ENCODE measurements at places on chromosomes 5 and 9.

DNA sequence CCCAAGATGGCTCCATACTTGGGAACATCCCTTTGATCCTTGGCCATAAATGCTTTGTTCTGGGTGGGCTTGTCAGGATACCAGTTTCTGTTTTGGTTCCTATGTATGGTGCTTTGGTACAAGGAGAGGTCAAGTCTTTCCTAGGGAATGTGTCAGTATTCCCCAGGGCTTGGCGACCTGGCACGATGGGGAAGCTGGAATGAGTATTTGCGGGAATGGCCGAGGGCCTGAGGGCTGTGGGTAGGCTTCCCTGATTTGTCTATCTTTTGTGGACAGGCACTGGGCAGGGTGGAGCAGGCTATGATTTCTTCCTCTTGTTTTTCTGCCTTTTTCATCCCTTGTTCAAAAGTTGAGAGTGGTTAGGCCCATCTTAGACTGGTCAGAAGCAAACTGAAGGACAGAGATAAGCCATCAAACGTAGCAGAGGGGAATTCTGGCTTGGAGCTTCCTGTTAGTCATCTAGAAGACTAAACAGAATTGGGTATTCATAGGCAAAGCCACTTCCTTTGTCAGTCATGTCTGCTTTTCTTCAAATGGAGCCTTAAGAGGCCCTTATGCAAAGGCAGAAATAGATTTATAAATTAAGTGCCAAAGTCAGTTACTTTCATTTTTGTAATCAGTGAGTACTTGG lies 13.7 kb downstream of the DOCK2 start:
- DNase-seq = no peak

GRCh38 chr5:43190755-43191603 lies 1.0 kb upstream of the NIM1K start:
- DNase-seq = no peak

- DNase-seq = no peak
Observed at GRCh38 chr5:180090769-180091546, 19.4 kb upstream of the RNF130 start.

DNA sequence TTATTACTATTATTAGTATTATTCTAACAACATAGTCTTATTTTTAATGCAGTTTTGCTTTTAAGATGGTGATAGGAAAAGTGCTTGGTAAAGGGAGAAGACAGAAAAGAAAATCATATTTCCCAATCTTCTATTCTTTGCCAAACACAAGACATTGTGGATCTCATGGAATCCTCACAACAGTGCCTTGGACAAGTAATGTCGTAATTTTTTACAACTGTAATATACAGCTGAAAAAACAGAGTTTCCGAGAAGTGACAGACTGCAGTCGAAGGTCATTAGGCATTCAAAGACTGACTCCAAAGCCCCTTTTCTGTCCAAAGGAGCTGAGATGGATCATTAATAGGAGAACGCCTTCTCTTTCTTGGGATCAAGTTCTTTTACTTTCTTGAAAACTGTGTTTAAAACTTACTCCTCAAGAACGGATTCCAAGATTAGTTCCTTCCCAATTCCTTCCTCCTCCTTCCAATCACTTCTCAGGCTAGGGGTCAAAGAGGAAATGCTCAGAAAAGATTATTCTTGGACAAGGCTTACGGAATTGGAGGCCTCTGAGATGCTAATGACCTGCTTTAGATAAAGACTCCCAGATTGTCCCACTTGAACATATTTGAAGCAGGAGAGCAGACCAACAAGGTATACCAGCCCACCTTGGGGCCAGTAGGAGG lies 24.3 kb upstream of the TRIM32 start:
- DNase-seq = no peak

DNA sequence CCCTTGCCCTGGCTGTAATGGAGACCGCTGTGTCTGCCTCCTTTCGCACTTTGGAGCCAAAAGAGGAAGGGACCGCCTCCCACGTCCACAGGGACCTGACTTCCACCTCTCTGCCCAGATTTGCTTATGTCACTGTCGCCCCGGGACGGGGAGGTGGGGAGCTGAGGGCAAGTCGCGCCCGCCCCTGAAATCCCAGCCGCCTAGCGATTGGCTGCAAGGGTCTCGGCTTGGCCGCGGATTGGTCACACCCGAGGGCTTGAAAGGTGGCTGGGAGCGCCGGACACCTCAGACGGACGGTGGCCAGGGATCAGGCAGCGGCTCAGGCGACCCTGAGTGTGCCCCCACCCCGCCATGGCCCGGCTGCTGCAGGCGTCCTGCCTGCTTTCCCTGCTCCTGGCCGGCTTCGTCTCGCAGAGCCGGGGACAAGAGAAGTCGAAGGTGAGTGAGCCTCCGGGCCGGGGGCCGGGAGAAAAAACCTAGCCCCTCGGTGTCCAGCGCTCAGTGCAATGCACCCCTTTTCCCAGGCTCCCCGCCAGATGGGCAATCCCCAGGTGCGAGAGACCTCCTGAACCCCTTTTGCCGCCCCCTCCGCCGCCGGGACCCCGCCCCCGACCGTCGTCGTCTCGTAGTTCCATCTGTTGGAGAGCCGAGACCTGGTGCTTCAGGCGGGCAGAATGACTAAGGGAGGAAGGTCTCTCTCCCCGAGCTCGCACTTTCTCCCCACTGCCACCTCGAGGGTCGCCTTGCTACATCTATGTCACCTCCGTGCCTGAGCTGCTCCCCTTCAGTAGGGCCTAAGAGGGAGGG lies at the start of gene GPX3:
GPX3 (plus strand) TSS at position 288 of the 807 bp plus-strand sequence; CDS start at position 352, 64 bp downstream.
- DNase-seq = peak; percentile 78

DNA sequence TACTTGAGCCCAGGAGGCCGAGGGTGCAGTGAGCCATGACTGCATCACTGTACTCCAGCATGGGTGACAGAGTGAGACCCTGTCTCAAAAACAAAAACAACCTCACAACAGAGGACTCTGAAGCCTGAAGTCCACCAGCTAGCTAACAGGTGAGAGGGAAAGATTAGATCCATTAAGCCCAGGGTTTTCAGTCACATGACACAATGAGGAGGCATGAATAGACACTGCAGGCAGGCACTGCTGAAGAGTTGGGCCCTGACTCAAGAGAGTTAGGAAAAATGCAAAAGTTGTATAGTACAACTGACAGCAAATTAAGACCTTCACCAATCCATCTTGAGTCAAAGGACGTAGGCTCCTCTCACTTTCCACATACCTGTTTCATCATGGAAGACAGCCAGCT lies 64.9 kb downstream of the IARS1 start:
- no peak for DNase-seq

DNA sequence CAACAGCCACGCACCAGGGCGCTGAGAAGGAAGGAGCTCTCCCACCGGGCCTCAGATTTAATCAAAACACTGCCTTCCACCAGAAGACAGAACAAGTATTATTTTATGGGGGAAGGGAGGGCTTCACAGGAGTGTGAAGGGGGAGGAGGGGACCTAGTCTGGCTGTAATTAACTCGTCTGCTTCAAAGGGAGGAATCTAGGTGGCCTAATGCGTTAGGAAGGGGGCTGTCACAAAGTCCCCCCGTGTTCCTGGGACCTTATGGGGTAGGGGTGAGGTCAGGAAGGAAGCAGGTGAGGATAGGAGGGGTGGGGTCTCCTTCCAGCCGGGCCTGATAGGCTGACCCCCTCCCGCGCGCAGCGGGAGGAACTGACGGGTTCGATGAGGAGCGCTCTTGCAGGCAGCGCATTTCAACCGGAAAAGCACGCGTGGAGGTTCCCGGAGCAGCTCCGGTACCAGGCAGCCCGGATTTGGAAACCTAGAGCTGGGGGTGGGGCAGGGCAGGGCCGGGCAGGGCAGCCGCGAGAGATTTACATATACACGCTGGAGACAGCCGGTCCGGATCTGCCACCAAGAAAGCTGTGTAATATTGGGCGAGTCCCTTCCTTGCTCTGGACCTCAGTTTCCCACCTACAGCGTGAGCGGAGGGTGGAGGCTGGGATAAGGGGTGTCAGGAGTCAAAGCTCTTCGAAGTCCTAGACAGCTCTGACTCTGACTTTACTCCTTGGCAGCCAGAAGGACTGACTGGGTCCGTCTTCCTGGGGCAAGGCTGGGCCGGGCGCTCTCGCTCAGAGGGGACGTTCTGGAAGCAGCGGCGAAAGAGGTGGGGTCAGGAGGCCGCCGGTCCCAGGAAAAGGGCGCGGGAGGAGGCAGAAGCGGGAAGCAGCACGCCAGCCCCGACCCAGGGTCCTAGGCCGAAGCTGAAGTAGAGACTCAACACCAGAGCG lies 1.8 kb downstream of the SHB start:
- no peak for DNase-seq

- no peak for DNase-seq
Observed at GRCh38 chr5:1892685-1893445, 10.1 kb upstream of the IRX4 start.
